Mammary epithelial cell (primary cell): ENCODE measurements at places on chromosomes 2 and 18. TPM values are rescaled to one million over a fixed set of nuclear protein-coding genes. Genes with fewer than 3 reads are reported as not detected.

NR4A2 gene
- 0.50 TPM for total RNA-seq

CYBRD1 gene
- total RNA-seq: 62.8 TPM

CD207 gene
- not detected for total RNA-seq

SERPINB4 gene
- 0.35 TPM in 1 of 2 replicates, not detected in the other for total RNA-seq

RAB1A gene
- 149 and 158 TPM in 2 replicates for total RNA-seq

CAPN13 gene
- 0.17 TPM for total RNA-seq

IFT172 gene
- 11.5 TPM for total RNA-seq
